ENCODE measurements at places on chromosomes 4 and X.

- DNase-seq, result no peak
These were observed 12.2 kb downstream of the GK2 start for GRCh38 chr4:79395841-79396240.

DNA sequence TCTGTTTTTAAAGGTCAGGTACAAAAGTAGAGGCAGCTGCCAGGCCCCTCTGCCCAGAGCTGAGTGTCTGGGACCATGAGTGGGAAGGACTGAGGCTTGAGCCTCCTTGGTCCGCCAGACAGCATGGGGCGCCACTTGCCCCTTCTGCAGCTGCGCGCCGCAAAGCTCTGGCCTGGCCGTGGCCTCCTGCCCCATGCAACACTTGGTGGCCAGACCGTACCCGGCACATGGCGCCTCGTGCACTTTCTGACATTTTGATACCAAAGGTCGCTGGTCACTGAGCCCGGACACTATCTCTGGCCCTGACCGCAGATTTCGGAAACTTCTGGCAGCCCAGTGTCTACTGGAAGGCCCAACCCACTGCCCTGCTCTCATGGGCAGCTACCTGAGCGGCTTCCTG is 18.6 kb downstream of the CLTRN start:
- no peak for DNase-seq

DNA sequence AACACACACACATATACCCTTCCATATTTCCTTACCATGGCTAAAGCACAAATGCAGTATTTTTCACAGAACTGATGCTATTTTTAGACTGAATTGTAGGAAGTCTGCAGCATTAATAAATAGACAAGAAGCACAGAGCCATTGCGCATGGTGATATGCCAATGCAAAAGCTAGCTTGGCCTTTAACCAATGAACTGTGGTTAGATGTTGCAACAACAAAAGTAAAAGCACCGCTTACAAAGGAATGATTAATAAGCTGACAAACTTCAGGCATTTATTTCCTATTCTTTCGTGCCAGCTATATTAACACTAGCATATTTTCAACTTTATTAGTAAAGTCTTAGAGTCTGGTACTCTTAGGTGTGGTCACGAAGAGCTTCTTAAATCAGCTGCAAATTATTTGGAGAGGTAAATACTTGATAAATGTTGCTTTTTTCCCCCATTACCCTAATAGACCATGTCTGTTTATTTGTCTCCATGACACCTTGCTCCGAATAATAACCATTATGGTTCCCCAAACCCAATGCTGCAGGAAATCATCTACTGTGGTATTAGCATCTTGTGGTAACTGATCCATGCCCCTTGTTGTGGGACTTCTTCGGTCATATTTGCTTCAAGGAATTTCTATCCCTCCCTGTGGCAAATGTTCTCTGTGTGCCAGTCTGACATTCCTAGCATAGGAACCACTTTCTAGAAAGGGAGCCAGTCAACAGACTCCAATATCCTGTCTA is 306.1 kb upstream of the TAPT1 start:
- DNase-seq, result no peak

DNA sequence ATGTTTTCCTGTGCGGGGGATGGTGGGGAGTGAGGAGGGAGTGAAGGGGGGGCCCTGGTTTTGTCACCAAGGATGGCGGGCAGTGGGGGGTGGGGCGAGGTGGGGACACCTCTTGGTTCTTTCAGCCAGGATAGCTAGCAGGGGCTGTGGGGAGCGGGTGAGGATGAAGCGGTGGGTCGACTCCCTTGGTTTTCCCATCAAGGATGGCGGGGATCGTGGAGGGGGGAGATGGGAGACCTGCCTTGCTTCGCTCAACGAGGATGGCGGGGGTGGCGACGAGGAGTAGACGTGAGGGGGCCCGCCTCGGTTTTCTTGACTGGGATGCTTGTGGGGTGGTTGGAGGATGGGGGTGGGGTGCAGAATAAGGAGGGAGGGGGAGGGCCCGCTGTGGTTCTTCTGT is 643 bp downstream of the FHL1 start:
- no peak for DNase-seq

GRCh38 chr4:8726344-8726851 is 133.8 kb downstream of the CPZ start:
- peak; percentile 2 for DNase-seq

GRCh38 chr4:139521754-139522401 is 34.1 kb downstream of the SETD7 start:
- no peak for DNase-seq

DNA sequence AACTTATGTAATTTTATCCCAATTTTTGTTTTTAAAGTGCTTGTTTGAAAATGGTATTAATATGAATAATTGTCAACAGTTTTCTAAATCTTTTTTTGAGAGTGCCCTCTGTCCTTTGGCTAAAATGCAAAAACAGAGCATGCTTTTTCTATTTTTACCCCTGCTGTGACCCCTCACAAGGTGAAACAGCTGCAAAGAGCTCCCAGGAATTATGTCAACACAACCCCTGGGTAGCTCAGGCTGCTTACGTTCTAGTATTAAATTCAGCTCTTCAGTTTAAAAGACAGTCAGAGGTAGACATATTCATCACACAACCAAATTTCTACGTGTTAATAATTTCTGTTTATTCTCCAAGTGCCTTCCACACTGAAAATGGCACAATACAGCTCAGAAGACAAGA is 367.5 kb downstream of the PRDM5 start:
- no peak for DNase-seq

Data from activated CD4-positive, alpha-beta T cell treated with anti-CD3 and anti-CD28 coated beads for 1 hour (primary cell).